Esophagus muscularis mucosa (tissue), 4 donors: ENCODE measurements at places on chromosomes 6 and 20. TPM values are rescaled to one million over a fixed set of nuclear protein-coding genes. Genes with fewer than 3 reads are reported as not detected.

GRCh38 chr6:34102696-34103095 lies 43.2 kb downstream of the GRM4 start:
- no peak for DNase-seq
- no peaks in the 10 kb centered on the region for H3K36me3 ChIP-seq
- H3K27me3 ChIP-seq: peaks cover 4% of the 10 kb centered on the region

- H3K27ac ChIP-seq: no peak overlapping the region
- H3K4me3 ChIP-seq: no peak overlapping the region
- no peak for DNase-seq
- peaks cover 27% of the 10 kb centered on the region for H3K27me3 ChIP-seq
Observed at GRCh38 chr20:42097741-42098140, 479.6 kb upstream of the CHD6 start.

DNA sequence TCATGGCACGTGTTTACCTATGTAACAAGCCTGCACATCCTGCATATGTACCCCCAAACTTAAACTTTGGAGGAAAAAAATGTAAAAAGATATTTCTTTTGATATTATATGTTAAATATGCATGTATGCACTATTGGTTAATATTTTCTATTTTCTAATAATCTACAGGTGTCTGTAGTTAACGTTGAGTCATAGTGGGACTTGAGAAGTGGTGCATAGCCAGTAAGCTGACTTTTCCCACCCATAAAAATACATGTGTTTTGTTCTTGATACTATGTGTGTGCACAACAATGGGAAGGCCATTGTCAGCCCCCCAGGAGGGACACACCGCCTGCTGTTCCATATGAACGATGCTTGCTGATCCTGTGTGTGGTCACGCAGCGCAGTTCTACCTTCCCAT lies 49.1 kb downstream of the FAM120B start:
- no peaks in the 10 kb centered on the region for H3K27me3 ChIP-seq
- peaks cover 29% of the 10 kb centered on the region for H3K36me3 ChIP-seq

DNA sequence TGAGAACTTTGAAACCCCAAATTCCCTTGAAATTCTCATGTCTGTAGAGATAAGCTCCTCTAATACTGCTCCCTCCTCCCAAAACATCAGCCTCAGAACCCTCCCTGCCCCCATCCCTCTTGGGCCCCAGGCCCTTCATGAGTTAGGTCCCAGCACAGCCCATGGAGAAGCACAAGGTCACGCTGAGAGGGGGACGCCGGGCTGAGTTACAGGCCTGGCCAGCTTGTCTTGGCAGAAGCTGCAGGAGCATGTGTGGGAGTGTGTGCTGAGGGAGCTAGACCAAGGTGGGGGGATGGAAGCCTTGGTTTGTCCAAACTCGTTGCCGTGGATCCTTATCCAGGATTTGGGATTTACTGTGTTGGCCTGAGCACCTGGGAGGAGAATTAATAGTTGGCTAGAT lies 8.5 kb upstream of the PTCRA start:
- H3K4me1 ChIP-seq: peaks cover 10% of the 10 kb centered on the region
- DNase-seq: no peak
- no peak overlapping the region for H3K27ac ChIP-seq
- no peak overlapping the region for H3K4me3 ChIP-seq

- no peaks in the 10 kb centered on the region for H3K36me3 ChIP-seq
- DNase-seq: no peak
- H3K27ac ChIP-seq: peak overlapping the region; percentile 64
- peaks cover 23% of the 10 kb centered on the region for H3K4me1 ChIP-seq
- no peak overlapping the region for H3K4me3 ChIP-seq
Observed at GRCh38 chr6:14360565-14360964, 243.0 kb downstream of the CD83 start.

DNA sequence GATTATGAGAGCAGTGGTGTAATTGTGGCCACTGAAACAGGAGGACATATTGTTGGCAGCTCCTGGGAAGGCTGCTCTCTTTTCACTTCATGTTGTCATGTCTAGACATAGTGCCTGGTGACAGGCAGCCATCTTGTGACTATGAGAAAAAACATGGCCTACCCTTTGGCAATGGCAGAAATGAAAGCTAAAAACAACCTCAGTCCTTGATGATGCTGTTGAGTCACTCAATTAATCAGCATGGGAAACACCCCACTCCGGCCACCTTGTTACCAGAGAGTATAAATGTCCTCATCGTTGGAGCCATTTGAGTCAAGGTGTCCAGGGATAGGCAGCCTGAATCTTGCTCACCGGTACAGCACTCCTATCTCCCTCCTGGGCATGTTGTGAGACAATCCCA lies 31.2 kb upstream of the HMGA1 start:
- H3K27ac ChIP-seq: no peak overlapping the region
- no peak overlapping the region for H3K4me3 ChIP-seq
- H3K27me3 ChIP-seq: no peaks in the 10 kb centered on the region
- no peak for DNase-seq
- no peaks in the 10 kb centered on the region for H3K4me1 ChIP-seq

DNA sequence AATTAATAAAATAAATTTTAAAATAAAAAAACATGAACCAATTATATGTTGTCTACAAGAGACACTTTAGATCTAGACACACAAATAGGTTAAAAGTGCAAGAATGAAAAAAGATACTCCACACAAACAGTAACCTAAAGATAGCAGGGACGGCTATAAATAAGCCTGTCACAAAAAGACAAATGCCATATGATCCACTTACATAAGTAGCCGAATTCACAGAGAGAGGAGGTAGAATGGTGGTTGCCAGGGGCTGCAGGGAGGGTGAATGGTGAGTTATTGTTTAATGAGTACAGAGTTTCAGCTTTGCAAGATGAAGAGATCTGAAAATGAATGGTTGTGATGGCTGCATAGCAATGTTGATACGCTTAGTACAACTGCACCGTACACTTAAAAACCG lies 32.7 kb downstream of the KATNA1 start:
- H3K4me3 ChIP-seq: no peak overlapping the region
- no peaks in the 10 kb centered on the region for H3K27me3 ChIP-seq
- H3K27ac ChIP-seq: no peak overlapping the region

GRCh38 chr20:2145376-2145775 lies 43.7 kb downstream of the STK35 start:
- H3K27ac ChIP-seq: no peak overlapping the region
- peaks cover 44% of the 10 kb centered on the region for H3K36me3 ChIP-seq

DNA sequence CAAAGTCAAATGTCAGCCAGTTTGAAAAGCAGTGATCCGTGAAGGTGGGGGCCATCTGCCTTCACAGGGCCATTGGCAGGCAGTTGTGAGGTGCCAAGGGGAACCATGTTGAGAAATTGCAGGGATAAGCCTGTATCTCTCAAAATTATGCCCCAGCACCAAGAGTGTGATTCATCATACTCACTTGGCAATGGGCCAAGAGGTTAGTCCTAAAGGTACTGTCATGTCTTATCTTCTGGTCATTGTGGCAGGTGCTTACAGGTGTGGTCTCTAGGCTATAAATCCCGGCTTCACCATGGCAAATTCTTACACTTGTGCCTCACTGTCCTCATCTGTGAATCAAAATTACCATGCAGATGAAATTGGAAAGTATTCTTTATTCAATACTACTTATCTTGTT lies 150.7 kb upstream of the LAMP5 start:
- H3K4me3 ChIP-seq: no peak overlapping the region
- H3K4me1 ChIP-seq: peaks cover 45% of the 10 kb centered on the region
- H3K27ac ChIP-seq: no peak overlapping the region
- DNase-seq: no peak

DNA sequence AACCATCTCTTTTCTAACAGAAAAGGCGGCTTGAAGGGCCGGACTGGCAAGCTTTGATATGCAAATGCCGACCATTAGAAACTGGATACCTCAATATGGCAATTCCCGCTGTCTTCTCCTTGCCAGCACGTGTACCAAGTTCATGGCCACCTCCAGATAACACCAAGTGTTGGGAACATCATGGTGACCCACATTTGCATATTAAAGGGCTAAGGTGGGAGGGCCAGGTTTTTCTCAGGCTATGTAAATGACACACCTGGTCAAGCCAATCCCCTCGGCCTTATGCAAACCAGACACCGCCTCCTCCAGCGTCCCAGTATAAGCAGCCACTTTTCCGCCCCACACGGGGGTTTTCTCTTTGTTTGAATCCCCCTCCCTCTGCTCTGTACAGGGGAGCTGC lies 110.7 kb downstream of the DACT2 start:
- DNase-seq: no peak
- H3K36me3 ChIP-seq: no peaks in the 10 kb centered on the region
- no peak overlapping the region for H3K27ac ChIP-seq
- no peaks in the 10 kb centered on the region for H3K4me1 ChIP-seq
- no peaks in the 10 kb centered on the region for H3K27me3 ChIP-seq
- no peak overlapping the region for H3K4me3 ChIP-seq

GRCh38 chr6:159823953-159824352 lies 23.9 kb downstream of the PNLDC1 start:
- no peak overlapping the region for H3K4me3 ChIP-seq
- no peak overlapping the region for H3K27ac ChIP-seq
- H3K27me3 ChIP-seq: no peaks in the 10 kb centered on the region
- no peaks in the 10 kb centered on the region for H3K4me1 ChIP-seq
- no peak for DNase-seq
- H3K36me3 ChIP-seq: no peaks in the 10 kb centered on the region

Gene GABRR1
- not detected for total RNA-seq

Gene PEDS1
- total RNA-seq: 50.3 TPM

Gene TGM3
- total RNA-seq: not detected

Gene ABHD12
- 39.6 TPM for total RNA-seq

Gene AVP
- not detected for total RNA-seq

Gene FAM217A
- total RNA-seq: not detected

Gene GLP1R
- not detected for total RNA-seq

Gene PI3
- not detected for total RNA-seq

Gene NOTCH4
- total RNA-seq: 19.9 TPM

Gene UBD
- not detected for total RNA-seq
